ENCODE measurements at places on chromosomes 2 and 18.

DNA sequence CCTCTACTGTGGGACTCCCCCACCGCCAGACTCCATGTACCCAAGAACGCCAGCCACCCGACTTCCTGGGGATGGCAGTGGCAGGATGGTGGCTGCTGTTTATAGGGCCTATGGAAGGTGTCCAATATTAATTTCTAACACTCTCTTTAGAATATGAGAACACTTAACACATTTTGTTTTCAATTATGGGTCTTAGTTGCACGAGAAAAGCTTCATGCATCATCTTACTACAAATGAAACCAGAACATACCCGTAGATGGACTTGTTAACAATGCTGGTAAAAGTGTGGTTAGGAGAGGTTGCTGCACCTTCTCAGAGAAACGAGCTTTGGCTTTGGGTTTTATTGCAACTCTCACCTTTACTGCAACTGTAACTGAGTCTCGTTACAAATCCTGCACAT lies 335.6 kb upstream of the ID2 start:
- no peak for DNase-seq

DNA sequence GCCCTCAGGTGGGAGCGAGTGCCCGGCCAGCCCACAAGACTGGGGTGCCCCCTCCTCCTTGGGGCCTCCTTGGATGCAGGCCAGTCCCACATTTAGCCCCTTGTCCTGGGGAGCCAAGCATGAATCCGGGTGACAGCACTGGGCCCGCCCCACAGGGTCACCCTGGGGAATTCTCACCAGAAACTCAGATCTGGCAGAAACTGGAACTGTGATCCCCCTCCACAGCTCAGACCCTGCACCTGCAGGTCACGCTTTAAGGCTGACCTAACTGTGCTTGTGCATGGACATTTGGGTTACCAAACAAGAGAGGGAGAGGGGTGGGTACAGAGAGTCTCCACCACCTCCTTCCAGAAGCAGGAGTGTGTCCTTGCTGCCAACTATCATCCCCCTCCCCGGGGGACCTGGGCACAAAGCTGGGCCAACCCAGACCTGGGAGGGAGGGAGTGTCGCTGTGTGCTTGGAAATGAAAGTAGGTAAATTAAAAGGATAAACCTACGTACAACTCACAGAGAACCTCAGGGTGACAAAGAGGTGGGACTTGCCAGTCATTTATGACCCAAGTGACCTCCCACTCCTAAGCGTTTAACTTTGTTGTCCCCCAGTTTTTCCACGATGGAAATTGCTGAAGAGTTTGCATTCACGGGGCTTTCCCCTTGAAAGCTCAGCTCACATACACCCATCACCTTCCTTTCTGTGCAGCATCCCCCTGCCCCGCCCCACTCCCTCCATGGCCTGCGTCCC lies 9.1 kb downstream of the ITM2C start:
- no peak for DNase-seq

- no peak for DNase-seq
Measured at GRCh38 chr2:132581591-132581990, 88.4 kb downstream of the LYPD1 start.

GRCh38 chr2:28547906-28548600 lies 52.2 kb downstream of the PLB1 start:
- no peak for DNase-seq

GRCh38 chr2:8850845-8851487 lies 13.6 kb upstream of the KIDINS220 start:
- no peak for DNase-seq

DNA sequence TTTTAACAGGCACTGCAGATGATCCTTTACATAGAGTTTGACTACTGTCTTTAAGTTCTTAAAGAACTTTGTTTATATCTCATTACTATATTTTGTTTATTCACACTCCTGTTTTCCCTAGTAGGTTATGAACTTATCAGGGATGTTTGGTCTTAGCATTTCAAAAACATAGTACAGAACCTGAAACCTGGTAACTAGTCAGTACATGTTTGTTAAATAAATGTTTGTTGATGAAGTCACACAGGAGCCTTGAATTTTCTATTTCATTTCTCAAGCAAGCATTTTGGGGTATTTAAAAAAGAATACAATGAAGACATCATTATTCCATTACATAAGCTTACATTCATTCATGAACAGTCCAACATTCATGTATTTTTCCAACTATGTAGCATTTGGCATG lies 280.3 kb upstream of the ZSWIM2 start:
- DNase-seq: no peak

GRCh38 chr18:63619661-63620060 lies 24.4 kb downstream of the SERPINB4 start:
- DNase-seq: no peak

DNA sequence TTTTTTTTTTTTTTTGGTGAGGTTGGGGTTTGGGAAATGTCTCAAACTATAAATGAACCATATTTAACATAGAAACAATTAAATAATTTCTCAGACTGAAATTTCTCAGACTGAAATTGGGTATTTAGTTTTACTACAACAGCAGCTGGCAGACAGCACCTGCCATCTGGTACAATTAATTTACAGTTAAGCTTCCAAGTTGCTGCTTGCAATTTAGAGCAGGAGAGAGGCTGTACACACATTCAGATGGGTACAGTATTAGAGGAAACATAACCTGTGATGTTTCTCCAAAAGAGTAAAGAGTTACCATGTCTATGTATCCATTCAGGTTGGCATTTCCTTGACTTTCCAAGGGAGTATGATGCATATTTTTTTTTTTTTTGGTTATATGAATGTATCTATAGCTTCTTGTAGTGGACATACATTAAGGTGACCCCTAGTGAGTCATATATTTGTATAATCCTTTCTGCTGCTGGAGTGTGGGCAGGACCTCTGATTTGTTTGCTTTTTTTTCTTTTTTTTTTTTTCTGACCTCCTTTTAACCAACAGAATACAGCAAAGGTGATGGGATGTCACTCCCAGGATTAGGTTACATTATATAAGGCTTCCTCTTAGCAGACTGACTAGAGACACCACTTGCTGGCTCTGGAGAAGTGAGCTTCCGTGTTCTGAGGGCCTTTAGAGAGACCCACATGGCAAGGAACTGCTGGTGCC lies 201.7 kb downstream of the PTH2R start:
- no peak for DNase-seq

- DNase-seq: no peak
Measured at GRCh38 chr2:36516136-36516870, 81.7 kb downstream of the FEZ2 start.

DNA sequence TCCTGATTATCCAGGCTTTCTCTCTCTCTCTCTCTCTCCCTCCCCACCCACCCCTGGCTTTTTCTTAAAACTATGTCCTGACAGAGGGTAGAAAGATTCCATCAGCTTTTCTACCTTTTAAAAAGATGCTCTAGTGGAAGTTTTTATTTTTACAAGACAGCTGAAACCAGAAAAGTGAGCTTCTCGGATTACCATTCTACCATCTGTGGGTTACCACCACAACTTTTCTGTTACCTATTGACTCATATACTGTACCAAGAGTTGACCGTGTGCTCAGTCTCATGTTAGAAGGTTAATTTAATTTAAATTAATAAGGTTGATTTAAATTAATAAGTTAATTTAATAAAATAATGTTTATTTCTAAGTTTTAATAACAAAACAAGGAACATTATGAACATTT lies 137.6 kb downstream of the UPP2 start:
- DNase-seq: no peak
